Liver (tissue), 10 donors: ENCODE measurements at places on chromosomes 5 and 9. TPM values are rescaled to one million over a fixed set of nuclear protein-coding genes. Genes with fewer than 3 reads are reported as not detected.

GRCh38 chr5:139416651-139417050 lies 12.8 kb upstream of the SPATA24 start:
- no peak for DNase-seq

DNA sequence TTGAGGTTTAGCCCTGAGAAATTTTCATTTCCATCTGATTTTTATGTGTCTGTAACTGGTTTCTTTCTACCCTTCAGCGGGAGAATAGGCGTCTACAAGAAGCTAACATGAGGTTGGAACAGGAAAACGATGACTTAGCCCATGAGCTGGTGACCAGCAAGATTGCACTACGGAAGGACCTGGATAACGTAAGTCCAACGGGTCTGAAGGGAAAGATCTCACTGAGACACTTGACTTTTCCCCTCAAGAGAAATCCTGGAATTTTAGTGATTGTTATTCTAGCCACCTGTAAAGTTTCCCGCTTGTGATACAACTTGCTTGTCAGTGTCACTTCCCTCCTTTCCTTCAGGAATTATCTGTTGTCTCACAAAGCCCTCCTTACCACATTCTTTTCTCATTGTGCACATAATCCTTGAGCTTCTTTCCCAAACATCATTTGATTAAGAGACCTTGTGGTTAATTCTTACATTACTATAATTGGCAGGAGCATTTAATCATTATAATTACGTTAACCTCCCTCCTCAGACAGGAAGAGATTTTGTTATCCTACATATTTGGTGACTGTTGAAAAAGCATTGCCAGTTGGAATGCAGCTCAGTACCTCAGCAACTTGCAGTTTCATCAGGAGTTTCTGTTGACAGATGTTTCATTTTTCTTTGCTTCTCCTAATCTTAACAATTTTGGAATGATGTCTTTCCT lies 56.9 kb downstream of the GPR21 start:
- no peak for DNase-seq

DNA sequence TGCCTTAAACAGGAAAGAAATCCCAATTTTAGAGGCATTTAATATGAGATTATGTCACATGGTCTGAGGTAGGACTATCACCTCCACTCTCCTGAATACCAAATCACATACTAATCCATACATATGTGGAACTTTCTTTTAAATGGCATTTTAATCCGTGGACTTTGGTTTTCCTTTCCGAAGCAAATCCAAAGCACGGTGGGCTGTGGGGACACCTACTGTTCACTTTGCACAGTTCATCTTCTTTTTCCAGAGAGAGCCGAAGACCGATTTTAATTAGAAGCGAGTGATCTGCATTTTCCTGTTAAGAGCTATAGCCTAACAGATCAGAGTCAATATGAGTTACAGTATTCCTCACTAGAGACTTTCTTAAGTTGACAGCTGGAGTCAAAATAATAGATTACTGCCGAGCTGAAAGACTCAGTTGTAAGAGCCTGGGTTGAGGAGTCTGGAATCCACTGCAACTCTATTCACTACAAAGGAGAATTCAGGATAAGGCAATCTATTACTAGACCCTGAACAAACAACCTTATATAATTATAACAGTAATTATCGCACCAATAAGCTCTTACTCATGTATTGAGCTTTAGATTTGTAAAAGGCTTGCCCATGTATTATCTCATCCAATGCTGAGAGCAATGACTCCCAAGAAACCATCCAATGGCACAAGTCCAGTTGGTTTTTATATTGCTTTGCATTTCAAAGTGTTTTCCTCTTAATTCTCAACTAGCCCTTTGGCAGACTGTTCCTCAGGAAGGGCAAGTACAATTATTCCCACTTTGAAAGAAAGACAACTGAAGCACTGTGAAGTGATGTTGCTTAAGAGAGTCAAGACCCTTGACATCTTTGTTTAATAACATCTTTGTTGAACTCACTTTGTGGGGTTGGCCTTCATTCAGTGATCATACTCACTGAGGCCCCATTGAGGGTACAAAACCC lies 144.7 kb downstream of the TRPM6 start:
- DNase-seq: no peak

- DNase-seq: no peak
Measured at GRCh38 chr5:159220206-159220605, 10.9 kb upstream of the RNF145 start.

GRCh38 chr5:68033029-68033428 lies 182.5 kb upstream of the PIK3R1 start:
- no peak for DNase-seq

GRCh38 chr9:101226803-101227202 lies 158.0 kb downstream of the BAAT start:
- DNase-seq: no peak

- DNase-seq: no peak
Measured at GRCh38 chr5:171659896-171660295, 125.7 kb upstream of the SMIM23 start.

GRCh38 chr5:67515020-67515689 lies 318.6 kb upstream of the CD180 start:
- no peak for DNase-seq

DNA sequence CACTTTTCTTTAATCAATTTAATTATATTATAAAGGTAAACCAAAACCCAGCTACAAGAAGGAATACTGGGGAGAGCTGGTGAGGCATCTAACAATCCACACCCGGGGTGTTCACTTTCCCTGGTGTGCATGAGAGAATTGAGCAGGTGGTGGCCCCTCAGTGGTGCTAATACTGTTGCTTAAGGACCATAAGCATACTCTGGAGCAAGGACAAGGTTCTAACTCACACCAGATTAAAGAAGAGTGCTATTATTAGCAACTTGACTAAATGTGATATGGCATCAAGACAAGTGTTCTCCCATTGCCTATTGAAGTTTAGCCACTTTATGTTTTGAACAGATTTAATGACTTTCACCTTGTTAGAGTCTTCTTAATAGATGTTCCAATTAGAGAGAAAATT lies 8.8 kb downstream of the RGS7BP start:
- DNase-seq: no peak

GRCh38 chr5:71586052-71586940 lies 844 bp upstream of the MCCC2 start:
- no peak for DNase-seq

GRCh38 chr9:75907329-75907728 lies 16.9 kb downstream of the PCSK5 start:
- no peak for DNase-seq

DNA sequence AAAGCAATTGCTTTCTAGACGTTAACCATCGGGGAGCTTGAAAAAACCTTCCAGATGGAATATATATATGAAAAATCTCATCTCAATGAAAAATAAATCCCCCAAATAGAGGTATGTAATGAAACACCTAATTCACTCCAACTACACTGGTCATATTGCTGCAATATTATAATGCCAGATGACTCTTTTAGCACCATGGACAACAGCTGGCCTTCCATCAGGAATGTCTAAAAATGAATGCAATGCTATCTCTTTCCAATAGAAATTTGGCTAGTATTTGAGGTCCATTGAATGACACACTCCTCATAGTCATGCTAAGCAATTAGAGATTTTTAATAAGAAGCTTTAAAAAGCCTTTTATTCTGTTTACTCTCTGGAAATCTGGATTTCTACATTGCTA lies 340.2 kb upstream of the BRINP1 start:
- DNase-seq: no peak

DNA sequence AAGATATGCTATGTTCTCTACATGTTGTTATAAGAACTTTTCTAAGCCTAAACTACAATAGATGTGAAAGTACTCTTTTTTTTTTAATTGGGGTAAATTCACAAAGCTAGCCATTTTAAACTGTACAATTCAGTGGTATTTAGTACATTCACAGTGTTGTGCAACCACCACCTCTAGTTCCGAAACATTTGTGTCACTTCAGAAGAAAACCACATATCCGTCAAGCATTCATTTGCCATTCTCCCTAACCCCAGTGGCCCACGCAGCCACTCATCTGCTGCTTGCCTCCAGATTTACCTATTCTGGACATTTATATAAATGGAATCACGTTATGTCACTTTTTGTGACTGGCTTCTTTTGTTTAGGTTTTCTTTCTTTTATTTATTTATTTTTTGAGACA lies 43.1 kb downstream of the SPTAN1 start:
- DNase-seq: no peak

- DNase-seq: no peak
Measured at GRCh38 chr5:171291371-171291770, 17.7 kb upstream of the TLX3 start.

- no peak for DNase-seq
Measured at GRCh38 chr9:124779368-124780059, 2.6 kb downstream of the OLFML2A start.

DNA sequence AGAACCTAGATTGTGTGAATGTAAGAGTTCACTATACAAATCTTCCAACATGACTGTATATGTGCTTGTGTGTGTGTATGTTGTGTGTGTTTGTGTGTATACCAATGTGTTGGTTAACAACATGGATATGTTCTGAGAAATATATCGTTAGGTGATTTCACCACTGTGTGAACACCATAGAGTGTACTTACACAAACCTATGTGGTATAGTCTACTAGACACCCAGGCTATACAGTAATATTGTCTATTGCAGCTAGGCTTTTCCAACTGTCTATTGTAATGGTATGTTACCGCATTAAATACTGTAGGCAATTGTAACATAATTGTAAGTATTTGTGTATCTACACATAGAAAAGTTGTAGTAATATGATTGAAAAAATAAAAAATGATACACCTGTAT lies 959.2 kb upstream of the SEMA6A start:
- DNase-seq: no peak

DNA sequence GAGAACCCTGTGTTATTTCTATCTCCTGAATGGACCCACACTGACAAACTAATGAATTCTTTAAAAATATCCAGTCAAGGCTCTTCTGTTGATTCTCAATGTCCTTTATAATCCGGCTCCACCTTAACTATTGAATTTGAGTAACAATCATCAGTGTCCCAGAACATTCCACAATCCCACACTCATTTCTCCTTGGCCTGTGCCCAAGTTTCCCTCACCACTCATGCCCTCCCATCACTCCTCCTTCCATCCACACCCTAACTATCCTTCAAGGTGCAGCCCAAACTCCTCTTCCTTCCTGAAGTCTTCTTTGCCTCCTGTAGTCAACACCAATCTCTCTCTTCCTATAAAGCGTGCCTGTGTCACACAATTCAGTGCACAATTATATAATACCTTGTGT lies 106.1 kb downstream of the NUDT12 start:
- no peak for DNase-seq

DNA sequence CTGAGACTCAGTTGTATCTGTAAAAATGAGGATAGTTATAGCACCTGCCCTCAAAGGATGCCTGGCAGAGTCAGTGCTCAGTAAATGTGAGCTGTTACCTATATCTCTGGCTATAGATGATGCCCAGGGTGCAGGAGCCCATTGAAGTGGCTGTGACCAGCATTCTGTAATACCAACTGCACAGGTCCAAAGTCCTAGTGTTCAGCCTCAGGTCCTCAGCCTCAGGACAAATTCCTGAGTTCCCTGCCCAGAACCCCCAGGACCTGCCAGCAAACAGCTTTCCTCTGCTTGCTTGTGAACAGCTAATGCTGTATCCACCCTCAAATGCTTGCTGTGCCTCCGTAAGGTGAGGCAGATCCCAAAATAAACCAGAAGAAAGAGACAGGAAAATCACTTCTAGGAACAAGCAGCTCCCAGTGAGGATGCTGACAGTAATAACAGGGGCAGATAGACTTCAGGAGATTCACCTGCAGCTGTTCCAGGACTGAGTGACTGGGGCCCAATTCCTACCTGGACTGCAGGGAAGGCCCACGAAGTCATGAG lies 80.8 kb downstream of the SIL1 start:
- DNase-seq: no peak

DNA sequence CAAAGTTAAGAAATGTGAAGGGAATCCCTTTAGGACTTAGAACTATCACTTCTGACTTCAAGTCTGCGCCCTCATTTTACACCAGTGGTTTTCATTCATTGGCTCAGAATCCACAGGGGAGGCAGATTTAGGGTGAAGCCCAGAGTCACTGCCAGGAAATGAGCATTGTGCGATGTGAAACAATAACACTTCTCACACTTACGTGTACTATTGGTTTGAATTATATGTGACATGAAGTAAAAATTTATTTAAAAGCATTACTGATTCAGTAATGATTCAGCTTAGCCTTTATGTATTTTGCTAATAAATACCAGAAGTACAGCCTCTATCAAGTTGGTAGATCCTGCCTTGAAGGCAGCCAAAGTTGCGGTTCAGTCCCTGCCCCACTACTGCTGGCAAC lies 98.6 kb downstream of the PAM start:
- DNase-seq: no peak

TIMD4 gene
- total RNA-seq: 3.0 TPM

PURA gene
- total RNA-seq: 14.7 TPM

CDKN2A gene
- 0.33 TPM for total RNA-seq

SLC23A1 gene
- total RNA-seq: 17.5 TPM

EGFLAM gene
- 4.9 TPM for total RNA-seq

TCF7 gene
- total RNA-seq: 1.8 TPM

PRLR gene
- 44.5 TPM for total RNA-seq

OGN gene
- total RNA-seq: 4.0 TPM

SUSD3 gene
- 4.1 TPM for total RNA-seq
